Epithelial cell of prostate (primary cell): ENCODE measurements at places on chromosomes 12 and 14.

GRCh38 chr12:108215458-108215857 lies 86.4 kb downstream of the WSCD2 start:
- DNase-seq, result no peak

GRCh38 chr14:22382955-22383354 lies 206.1 kb downstream of the DAD1 start:
- no peak for DNase-seq

DNA sequence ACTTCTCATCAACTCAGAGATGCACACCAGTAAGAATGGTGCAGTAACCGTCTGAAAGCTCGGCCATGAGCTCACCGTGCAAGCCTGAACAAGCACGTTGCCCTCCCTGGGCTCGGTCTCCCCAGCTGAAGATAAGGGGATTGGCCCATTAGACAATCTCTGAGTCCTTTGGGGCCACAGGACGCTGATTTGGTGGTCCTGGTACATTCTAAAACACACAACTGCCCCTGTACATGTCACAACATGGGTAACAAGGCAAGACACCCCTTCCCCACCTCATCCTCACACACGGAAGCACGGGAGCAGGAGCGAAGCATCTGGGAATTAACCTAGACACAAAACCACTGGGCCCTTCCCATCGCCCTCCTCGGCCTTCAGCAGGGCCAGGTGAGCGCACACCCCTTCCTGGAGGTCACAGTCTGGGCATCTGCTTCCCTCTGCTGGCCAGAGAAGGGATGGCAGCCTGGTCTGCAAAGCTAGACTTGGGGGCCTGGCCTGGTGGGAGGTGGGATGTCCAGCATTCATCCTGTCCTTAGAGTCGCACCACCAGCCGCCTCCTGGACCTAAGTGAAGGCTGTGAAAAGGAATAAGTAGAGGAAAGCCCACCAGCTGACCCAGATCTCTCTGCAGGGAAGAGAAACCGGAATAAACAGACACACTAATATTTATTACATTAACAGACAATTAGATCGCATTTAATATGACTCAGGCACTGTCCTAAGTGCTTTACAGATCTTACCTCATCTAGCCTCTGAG lies 18.9 kb upstream of the SMUG1 start:
- no peak for DNase-seq

DNA sequence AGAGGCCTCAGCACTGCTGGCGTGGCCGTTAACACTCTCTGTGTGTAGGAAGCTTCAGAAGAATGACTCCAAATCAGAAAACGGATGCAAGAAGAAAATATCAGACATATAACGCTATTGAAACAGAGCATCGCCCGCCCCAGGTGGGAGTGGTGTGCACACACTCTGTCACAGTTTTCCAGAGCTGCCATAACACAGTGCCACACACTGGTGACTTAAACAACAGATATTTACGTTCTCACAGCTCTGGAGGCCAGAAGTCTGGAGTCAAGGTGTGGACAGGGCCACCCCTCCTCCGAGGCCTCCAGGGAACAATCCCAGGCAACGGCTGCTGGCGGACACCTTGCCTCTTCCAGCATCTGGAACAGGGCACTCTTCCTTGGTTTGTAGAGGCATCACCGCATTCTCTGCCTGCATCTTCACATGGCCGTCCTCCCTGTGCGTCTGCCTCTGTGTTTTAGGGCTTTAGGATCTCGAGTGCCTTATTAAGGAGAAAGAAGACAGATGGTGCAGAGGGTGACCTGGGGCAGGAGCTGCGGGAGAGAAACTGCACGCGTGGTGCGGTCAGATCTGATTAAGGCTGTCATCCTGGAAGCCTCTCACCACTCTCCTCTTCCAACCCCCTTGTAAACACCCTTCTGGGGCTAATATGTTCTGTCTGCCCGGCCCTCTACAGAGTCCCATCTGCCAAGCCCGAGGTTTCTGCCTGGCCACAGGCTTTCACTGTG lies 141.0 kb downstream of the SLC15A4 start:
- DNase-seq, result no peak

GRCh38 chr12:49198431-49199155 lies 9.7 kb upstream of the TUBA1A start:
- DNase-seq, result no peak

GRCh38 chr12:71787580-71787979 lies 32.9 kb downstream of the RAB21 start:
- no peak for DNase-seq

DNA sequence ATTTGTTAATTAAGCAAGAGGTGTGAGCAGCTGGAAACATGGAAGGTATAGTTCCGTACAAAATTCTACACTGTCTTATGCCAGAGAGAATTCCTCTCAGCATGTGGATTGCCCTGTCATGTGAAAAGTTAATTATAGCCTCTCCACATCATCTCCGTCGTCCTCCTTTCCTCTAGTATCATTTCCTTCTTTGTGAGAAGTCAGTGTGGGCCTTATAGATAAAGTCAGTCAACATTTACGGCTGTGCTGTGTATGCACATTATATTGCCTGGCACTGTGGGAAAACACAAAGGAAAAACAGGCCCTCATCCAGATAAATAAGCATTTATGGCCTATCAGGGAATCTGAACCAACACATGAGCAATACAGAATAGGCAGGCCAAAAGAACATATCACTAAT lies 236.6 kb downstream of the SEC23A start:
- no peak for DNase-seq

DNA sequence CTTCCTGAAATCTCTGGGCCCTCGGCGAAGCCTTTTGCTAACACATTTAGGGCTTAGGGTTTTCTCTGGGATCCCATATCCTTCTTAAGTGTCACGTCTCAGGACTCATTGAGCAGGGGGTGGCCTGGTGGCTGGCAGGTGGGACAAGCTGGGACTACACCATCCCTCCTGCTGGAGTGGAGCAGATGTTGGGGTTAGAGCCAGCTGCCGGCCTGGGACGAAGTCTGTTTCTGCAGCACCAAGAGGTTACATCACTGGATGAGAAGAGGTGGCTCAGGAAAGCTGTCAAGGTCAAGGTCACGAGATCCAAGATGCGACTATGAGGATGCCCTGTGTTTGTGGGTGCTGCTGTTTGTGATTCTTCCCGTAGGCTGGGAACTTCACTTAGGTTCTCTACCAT lies 16.3 kb downstream of the SMCO2 start:
- no peak for DNase-seq

- DNase-seq, result no peak
These were observed 218.9 kb downstream of the ITPR2 start for GRCh38 chr12:26614011-26614616.

DNA sequence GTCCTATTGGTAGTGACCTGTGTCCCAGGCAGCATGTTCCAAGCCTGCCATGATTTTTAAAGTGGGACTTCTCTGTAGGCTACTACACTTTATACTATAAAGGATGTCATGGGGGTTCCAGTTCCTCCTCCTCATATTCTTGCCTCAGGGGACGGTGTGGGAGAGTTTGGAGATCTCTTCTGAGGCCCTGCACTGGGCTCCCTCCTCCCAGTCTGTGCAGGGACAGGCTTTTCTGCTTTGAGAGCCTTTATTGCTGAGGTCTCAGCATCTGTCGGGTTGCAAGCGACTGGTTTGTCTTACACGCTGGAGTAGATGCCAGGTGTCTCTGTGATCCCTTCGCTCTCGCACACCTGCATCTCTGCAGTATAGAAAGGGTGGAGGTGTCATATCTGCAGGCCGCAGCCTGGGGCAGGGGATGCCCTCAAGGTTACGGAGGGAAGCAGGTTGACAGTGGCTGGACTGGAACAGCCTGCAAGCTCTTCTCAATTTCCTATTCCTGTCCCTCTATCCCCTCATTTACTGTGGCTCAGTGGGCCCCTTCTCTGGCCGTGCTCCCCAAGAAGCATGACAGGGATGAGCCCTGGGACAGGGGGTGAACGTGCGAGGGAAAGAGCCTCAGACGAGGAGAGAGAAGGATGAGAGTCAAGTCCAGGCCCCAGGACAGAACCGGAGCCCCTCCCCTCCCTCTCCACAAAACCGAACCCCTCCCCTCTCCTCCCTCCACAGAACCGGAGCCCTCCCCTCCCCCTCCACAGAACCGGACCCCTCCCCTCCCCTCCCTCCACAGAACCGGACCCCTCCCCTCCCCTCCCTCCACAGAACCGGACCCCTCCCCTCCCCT lies 51.3 kb downstream of the SLC6A12 start:
- DNase-seq, result no peak

- no peak for DNase-seq
These were observed 41.6 kb upstream of the TRHDE start for GRCh38 chr12:72230589-72230988.

DNA sequence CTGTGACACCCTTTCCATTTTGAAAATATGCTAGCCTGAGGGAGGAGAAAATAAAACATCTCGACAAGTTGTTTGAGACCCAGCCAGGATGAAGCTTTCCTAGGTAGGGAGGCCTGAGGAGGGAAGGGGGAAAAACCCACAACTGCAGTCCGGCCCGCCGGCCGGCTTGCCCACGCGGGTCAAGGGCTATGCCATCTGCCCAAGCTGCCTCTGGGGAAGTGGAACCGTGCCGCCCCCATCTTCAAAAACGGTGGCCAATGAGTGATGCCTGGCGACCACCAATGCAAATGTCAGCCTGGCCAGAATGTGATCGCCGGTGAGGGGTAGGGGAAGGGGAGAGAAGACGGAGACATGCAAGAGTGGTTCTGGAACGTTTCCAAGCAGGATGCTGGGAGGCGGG lies 263.5 kb upstream of the ALG10B start:
- DNase-seq, result no peak

- no peak for DNase-seq
These were observed 64.0 kb downstream of the SMOC1 start for GRCh38 chr14:69943084-69943780.

DNA sequence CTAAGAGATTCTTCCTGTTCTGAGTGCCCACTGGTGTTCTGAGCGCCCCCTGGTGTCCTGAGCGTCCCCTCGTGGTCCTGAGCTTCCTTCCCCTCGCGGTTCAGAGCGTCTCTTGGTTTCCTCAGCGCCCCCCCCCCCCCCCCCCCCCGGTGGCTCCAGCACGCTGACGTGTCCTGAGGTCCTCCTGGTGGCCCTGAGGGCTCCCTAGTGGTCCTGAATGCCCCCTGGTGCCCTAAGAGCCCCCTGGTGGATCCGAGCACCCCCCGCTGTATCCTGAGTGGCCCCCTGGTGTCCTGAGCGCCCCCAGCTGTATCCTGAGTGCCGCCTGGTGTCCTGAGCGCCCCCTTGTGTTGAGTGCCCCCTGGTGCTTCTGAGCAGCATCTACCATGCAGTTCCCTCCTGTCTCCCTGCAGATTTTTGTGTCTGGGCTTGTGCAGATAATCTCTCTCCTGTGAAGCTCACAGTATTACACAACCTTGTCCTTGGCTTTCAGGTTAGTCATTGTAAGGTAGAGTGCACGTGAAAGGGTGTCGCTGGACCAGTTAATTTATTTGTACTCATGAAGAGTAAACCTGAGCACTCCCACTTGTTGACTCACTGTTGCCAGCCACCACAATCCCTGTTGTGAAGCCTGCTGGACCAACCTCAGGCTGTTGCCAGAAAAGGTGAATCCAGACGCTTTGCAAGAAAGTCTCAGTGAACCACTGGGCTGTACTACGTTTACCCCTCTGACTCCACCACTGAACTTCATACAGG lies 1168.4 kb downstream of the TMEM121 start:
- peak; percentile 10 for DNase-seq

GRCh38 chr14:25308244-25308643 lies 258.3 kb upstream of the STXBP6 start:
- DNase-seq, result no peak

GRCh38 chr12:114480337-114481199 lies 74.6 kb upstream of the TBX5 start:
- DNase-seq, result no peak

GRCh38 chr14:91570021-91570420 lies 59.9 kb upstream of the PPP4R3A start:
- DNase-seq, result no peak

DNA sequence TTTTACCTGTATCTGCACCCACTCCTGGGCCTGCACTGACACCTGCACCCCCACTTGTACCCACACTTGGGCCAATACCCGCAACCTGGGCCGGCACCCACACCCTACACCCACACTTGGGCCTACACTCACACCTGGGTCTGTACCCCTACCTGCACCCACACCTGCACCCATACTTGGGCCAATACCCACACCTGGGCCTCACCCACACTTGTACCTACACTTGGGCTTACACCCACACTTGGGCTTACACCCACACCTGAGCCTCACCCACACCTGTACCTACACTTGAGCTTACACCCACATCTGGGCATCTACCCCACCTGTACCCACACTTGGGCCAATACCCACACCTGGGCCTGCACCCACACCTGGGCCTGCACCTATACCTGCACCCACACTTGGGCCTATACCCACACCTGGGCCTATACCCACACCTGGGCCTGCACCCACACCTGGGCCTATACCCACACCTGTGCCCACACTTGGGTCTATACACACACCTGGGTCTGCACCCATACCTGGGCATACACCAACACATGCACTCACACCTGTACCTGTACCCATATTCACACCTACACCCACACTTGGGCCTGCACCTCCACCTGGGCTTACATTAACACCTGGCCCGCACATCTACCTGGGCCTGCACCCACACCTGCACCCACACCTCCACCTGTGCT lies 39.2 kb downstream of the DAO start:
- no peak for DNase-seq

DNA sequence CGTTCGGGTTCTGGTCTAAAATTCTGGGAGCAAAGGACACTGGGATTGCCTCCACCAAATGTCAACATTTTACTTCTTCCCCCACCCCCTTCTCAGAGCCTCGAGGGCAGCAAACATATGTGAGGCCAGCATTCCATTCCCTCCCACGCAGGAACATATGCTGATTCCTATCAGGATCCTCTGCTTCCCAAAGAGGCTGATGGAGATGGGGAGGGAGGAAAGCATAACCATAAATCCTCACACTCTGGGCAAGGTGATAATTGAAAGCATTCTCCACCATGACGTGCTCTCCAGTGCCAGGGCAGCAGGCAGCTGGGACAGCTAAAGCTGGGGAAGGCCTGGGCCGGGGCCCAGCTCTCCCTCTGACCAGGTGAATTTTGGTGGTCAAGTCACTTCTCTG lies 395.0 kb downstream of the ZFP36L1 start:
- DNase-seq, result no peak

DNA sequence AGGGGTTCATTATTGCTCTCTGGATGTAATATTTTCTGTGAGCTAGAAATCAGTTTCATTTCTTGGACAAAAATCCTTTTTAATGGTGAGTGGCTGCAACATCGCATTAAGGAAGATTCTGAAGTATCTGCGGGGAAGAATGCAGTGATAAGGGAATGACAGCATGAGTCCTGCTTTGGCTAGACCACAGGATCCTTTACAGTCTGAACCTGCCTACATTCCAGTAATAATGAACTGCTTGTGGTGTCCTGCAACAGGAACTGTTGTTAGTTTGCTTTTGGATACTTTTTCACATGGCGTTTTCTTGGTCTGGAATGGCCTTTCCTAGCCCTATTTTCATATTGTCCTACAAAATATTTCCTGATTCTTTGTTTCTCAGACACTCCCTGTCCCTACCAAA lies 15.7 kb downstream of the MDM2 start:
- no peak for DNase-seq

- peak; percentile 86 for DNase-seq
These were observed 67.8 kb downstream of the HMGA2 start for GRCh38 chr12:65891987-65892481.
